AG10803 (cell line): ENCODE measurements at places on chromosomes 3 and 15.

DNA sequence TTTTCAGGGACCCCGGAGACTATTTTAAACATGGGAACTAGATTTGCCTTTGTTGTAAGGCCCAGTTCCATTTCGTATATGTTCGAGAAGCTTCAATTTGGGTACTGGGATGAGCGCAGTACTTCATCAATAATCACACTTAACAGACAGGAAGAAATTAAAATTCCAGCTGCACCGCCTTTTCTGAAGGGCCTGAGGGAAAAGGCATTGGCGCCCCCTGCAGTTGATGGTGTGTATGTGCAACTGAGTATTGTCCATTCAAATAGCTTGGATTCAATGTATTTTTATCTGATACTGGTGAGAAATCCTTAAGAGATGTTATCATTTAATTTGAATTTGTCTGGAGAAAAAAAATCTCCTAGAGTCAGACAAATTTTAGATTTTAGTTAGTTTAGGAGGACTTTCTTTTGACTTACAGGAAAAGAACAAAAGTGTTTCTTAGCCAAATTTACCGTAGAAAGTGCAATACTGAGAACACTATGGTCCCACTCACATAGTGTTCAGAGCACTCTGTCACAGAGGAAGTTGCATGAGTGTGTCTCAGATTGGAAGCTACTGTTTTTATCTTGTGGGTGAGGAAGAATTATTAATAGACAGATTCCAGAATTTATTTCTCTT, 5.4 kb upstream of the ALDH1A2 start:
- DNase-seq, result peak; percentile 46

- DNase-seq, result no peak
These were observed 70.5 kb downstream of the SETMAR start for GRCh38 chr3:4373669-4374068.

DNA sequence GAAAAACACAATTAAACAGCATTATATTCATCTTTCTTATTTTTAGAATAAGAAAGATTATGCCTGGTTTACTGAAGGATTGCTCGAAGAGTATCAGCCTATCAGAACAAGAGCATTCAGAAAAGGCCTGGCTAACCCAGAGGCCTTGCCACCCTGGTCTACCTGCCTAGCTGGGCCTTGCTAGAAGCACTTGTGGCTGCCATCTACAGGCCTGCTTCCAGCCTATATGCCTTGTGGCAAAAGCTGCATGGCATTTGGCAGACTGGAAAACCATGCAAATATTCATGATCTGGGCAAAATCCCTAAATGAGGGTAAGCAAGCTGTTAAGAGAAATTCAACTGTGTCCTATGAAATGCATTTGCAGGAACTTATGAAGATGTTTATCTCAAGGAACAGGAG, 9.3 kb upstream of the ATP13A4 start:
- no peak for DNase-seq

DNA sequence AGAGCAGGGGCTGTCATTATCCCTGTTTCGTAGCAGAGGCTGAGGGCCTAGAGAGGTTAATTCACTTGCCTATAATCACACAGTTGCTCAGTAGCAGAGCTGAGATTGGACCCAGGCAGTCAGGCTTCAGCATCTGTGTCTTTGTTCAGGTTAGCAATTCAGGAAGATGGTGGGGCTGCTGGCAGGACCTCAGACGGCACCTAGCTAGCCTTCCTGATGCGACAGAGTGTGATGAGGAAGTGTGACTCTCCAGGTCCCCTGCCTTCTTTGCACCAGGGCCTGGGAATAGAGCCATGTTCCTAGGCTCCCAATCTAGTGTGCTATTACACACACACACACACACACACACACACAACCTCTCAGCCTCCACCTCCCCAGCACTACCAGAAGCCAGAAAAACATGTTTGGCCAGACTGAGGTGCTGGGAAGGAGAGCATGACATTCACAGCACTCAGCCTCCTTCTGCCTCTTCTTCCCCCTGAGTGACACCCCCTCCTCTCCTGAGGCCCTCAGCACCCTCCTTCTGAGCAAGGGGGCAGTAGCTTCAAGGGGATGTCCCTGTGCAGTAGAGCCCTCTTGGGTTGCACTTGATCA, 88.9 kb downstream of the TLE3 start:
- DNase-seq, result no peak

- no peak for DNase-seq
These were observed 995 bp downstream of the ADAMTS17 start for GRCh38 chr15:100340721-100341238.

GRCh38 chr3:97148931-97149330, 334.5 kb downstream of the EPHA6 start:
- no peak for DNase-seq

- no peak for DNase-seq
These were observed 26.1 kb downstream of the MGLL start for GRCh38 chr3:127796045-127796830.

DNA sequence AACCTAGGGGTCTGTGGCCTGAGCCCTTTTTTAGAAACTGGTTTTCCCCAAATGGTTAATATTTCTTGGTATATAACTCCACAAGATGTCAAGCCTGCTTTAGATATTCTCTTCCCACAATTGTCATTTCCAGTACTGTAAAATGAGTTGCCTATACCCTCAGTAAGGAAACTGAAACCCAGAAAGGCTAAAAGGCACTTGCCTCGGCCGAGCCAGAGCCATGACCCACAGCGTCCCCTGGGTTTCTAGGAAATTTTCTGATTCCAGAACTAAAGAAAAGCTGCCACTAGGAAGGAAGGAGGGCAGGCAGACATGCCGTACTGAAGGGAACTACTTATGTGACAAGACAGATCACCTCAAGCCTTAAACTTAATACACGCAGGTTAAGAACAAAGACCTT, 59.1 kb downstream of the ATP8B4 start:
- DNase-seq, result no peak

DNA sequence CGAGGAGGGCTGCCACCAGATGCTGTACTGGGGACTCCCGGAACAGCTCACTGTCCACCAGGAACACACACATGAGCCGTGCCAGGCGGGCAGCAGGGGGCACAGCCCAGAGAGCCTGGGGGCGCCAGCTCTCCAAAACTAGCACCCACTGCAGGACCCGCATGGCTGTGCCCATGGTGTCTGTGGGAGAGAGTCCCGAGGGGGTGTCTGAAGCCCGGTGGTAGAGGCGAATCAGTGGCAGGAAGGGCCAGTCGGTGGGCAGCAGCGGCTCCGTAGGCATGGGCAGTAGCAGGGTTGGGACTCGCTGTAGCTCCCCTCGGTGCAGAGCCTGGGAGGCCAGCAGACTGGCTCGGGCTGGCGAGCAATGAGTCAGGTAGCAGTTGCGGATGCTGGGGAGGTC, 7.0 kb upstream of the LTK start:
- no peak for DNase-seq

DNA sequence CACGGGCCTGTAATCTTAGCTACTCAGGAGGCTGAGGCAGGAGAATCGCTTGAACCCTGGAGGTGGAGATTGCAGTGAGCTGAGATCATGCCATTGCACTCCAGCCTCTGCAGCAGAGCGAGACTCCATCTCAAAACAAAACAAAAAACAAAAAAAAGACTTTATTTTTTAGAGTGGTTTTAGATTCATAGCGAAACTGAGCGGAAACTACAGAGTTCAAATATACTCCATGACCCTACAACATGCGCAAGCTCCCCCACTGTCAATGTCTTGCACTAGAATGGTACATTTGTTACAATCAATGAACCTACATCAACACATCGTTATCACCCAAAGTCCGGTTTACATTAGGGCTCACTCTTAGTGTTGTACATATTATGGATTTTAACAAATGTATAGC, 2.2 kb upstream of the CRTAP start:
- DNase-seq, result no peak
